ENCODE measurements at places on chromosomes 16 and 17.

GRCh38 chr16:569445-570254, at the start of gene PIGQ:
PIGQ (plus strand) TSS chr16:569968; CDS start chr16:574075, 4,107 bp downstream.
- DNase-seq, result peak; percentile 90

DNA sequence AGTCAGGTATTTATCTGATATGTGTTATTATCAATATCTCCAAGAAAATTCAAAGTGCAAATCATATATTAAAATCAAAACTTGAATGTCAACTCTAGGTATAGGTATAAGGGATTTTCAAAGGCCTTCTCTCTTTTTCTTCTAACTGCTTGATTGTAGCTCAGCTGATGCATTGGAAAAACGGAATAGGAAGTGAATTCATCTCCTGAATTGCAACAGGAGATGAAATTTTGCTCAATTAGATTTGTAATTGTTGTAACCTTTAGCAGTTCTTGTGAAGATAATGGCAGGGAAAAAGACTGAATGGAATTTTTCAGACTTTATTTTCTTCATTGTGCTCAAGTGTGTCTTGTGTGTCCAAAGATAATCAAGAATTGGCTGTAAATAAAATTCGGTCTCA, 190.2 kb upstream of the KCNJ16 start:
- no peak for DNase-seq

DNA sequence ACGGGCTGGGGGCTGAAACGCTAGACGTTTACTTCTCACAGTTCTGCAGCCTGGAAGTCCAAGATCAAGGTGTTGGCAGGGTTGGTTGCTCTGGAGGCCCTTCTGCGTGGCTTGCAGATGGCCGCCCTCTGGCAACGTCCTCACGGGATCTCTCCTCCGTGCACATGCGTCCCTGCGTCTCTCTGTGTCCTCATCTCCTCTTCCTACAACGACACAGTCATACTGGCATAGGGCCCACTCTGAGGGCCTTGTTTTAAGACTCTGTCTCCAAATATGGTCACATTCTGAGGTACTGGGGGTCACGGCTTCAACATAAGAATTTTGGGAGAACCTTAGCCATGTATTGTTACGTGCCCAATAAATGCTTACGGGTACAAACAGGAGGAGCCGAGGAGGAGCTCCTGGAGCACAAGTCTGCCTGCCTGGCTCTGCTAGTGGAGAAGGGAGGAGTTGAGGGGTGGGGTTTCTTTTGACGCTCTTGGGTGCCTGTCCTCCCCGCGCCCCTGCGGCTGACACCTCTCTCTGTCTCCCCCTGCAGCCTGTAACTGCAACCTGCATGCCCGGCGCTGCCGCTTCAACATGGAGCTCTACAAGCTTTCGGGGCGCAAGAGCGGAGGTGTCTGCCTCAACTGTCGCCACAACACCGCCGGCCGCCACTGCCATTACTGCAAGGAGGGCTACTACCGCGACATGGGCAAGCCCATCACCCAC, 141.1 kb downstream of the NTN1 start:
- DNase-seq, result no peak

GRCh38 chr17:27496005-27496404, 39.8 kb downstream of the KSR1 start:
- DNase-seq, result peak; percentile 78

DNA sequence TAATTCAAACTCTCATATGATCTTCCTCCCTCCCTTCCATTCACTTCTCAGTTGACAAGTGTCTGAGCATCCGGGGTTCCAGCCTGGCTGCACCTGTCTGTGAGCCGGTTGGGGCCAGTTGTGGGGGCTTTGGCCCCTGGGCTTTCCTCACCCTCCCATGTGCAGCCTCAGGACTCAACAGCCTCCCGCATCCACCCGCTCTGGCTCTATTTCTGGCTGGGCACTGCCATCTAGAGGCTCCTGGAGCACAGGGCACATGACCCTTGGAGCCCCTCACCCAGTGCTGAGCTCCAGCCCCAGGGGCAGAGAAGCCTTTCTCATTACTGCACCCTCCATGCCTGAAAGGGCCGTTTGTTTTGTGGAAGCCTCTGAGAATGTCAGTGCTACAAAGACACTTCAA, 43.3 kb downstream of the HAPSTR1 start:
- DNase-seq, result peak; percentile 82

- DNase-seq, result no peak
Observed at GRCh38 chr16:50802961-50803360, 61.1 kb downstream of the CYLD start.

- no peak for DNase-seq
Observed at GRCh38 chr16:2776500-2777139, 460 bp downstream of the ELOB start.

GRCh38 chr17:61469949-61470348, 17.7 kb downstream of the TBX4 start:
- peak; percentile 61 for DNase-seq

DNA sequence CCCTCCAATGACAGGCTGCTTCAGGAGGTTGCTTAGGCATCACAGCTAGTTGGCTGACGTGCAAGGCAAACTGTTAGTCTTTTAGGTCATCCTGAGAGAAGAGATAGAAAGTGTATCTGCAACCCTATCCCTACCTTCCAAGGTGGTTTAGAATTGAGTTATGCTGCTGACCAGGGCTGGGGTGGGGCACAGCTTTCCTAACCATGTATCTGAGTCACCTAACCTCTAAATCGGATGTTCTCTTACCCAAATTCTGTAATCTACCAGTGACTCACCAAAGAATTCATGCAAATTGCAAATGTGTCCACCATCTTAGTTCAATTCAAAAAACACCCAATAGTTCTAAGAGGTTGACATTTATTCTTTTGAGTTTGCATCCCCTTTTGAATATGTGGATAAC, 107.2 kb upstream of the DYNLRB2 start:
- no peak for DNase-seq

GRCh38 chr16:81527477-81528178, 83.0 kb downstream of the CMIP start:
- peak; percentile 7 for DNase-seq

- peak; percentile 31 for DNase-seq
Observed at GRCh38 chr17:10001306-10001873, 96.3 kb upstream of the RCVRN start.

DNA sequence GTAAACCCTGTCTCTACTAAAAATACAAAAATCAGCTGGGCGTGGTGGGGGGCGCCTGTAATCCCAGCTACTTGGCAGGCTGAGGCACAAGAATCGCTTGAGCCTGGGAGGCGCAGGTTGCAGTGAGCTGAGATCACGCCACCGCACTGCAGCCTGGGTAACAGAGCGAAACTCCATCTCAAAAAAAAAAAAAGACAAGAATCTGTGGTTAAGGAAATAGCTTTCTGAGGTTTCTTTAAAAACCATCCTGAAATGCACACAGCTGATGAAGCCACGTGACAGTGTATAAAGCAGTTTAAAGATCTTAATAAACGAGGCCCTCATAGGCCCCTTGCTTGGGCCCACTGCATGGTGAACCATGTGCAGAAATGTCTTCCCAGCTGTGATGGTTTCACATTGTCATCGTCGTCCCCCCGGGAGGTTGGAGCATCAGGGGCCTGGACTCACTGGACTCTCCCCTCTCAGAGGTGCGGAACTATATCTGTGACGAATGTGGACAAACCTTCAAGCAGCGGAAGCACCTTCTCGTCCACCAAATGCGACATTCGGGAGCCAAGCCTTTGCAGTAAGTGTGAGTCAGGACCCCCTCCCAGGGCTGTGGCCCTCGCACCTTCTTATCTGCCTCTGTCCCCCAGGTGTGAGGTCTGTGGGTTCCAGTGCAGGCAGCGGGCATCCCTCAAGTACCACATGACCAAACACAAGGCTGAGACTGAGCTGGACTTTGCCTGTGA, 16.2 kb downstream of the ZNF276 start:
- no peak for DNase-seq

Measured in posterior vena cava (tissue), 2 donors.